ENCODE measurements at places on chromosomes 5 and 9.

DNA sequence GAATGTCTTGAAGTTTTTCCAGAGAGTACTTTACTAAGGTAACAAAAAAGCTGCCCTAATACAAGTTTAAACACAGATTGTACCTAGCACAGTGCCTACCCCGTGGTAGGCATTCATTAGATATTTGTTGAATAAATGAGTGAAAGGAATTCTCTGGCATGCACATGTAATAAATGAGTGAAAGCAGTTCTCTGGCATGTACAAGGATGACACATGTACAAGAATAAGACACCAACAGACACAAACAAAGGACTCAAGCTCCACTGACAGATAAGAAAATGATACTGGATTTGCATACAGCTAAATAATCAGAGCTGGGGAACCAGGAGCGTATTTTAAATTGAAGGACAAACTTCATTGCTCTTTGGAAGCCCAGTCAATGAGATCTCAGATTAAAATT is 535.8 kb downstream of the EFNA5 start:
- DNase-seq = no peak

DNA sequence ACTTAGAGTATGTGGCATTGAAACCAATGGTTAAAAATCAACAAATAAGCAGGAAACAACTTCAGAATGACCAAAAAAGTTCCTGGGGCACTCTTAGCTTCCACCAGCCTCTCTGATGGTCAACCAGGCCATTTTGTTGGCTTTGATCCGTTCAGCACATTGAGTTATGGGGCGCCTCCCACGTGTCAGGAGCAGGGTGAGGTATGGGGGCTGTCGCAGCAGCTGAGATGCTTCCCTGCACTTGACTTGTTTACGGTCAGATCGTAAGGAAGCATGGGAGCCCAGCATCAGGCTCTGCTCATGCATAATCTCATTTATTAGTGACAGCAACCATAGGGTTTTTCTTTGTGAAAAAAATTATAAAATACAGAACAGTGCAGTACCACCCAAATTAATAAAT is 16.7 kb downstream of the SYK start:
- DNase-seq = no peak

DNA sequence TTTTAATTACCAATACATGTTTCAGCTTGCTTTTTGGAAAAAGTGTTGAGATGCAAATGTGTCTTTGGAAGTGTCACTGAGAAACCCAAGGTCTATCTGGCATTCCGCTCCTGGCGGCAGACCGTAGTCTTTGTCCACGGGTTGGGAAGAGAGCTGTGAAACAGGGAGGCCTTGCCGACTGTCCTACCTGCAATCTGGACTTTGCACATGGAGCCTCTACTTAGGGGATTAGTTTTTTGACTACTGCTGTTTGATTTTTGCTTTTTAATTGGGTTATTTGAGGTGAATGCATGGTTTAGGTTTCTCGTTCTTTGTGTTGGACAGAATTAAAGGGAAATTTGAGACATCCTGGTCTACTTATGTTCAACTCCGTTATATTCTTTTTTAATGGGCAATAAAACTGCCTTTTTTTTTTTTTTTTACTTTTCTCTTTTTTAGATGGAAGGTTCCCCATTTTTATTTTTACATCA is 25.7 kb downstream of the TRIO start:
- no peak for DNase-seq

GRCh38 chr5:143521846-143522400 is 118.4 kb upstream of the NR3C1 start:
- no peak for DNase-seq

GRCh38 chr9:1458503-1458902 is 408.3 kb downstream of the DMRT2 start:
- no peak for DNase-seq
